ENCODE measurements at places on chromosomes 7 and 10.

DNA sequence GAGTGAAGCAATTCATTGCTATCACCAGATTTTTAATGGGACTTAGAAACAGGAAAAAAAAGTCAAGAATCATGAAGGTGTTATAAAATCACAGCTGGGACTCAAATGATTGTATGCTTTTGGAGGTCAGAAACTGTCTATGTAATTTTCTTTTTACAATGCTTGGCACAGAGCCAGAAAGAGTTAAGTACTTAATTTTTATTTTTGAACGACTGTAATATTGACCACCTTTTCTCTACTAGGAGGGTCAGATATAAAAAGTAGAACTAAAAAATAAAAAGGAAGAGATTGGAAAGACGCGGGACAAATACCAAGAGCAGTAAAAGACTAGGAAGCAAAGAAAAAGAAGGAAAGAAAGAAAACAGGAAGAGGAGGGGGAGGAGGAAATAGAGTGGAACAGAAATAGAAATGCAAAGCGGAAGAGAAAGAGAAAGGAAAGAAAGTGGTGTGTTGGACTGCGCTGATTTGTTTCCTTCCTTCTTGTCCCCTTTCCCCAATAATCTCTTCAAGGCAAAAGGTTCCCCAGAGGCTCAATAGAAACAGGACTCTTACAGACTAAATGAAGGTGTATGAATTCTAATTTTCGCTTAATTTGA is 23.2 kb upstream of the C1GALT1 start:
- no peak for DNase-seq

DNA sequence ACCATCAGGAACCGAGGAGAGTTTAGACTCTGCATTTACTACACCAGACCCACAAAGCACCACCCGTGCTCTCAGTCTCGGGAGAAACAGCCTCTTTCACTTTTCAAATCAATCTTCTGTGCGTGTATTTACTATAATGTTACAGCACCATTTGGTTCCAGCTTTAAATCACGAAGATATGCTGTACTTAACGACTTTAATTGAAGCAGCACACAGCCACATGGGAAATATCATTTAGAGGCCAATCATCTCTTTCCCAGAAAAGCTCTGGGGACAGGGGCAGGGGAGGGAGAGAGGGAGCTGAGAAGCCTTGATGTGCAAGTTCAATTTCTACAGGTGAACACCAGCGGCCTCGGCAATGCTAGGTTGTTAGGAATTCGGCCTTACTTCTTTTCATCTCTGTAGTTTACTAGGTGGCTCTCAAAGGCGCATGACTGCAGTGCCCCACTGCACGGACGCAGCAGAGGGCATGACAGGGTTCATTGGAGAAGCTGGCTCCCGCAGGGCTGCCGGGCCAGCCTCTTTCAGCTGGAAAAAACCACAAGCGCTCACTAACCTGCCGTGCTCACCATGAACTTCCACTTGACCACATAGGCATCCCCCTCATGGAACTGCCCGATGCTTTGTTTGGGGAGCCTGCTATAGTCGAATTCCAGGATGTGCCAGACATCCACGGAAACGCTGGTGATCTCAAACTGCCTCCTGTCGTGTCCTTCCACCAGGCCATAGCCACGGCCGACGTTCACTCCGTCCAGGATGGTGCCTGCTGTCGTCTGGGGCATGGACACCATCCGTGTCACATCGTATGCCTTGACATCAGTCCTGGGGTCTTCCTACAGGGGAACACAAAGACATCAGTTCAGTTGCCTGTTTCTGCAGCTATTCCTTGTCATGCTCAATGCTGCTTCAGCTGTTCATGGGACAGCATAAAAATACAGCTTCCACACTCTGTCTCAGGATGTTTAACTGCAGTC is 154.5 kb downstream of the SVIL start:
- no peak for DNase-seq

DNA sequence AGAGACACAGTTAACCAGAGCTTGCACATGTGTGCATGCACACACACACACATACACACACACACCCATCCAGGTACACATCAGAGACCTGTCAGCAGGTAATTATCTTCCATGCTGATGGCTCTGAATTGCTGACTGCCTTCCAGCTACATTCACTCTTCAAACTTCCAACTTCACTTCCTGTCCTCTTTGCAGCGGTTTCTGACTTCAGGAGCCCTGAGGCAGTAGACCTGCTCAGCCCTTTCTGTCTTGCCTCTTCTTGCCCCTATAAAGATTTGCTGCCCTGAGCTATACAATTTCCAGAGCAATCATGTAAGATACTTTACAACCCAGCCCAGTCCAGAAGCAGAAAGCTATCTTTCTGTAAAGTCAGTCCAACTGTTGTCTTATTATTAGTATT is 310.2 kb downstream of the FGFR2 start:
- DNase-seq = no peak

- DNase-seq = no peak
Measured at GRCh38 chr7:94042381-94042780, 38.2 kb upstream of the BET1 start.

- no peak for DNase-seq
Measured at GRCh38 chr10:44981172-44982113, 2.8 kb upstream of the DEPP1 start.

GRCh38 chr10:6499974-6500373 is 80.1 kb downstream of the PRKCQ start:
- no peak for DNase-seq

- DNase-seq = no peak
Measured at GRCh38 chr7:41169317-41169716, 533.6 kb downstream of the INHBA start.

GRCh38 chr10:100008142-100008522 is 1.6 kb downstream of the DNMBP start:
- DNase-seq = no peak

DNA sequence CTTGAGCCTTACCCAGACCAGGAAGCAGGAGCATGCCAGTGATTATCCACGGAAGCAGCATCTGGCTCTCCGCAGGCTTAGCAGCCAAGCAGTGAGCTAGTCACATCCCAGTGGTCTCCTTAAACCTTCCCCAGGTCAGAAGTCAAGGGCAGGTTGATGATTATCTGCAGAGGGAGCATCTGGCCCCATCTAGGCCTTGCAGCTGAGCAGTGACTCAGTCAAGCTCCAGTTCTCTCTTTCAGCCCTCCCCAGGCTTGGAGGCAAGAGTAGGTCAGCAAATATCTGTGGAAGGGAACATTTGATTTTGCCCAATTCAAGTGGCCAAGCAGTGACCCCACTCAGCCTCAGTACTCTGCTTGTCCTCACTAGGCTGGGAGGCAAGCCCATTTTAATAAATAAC is 61.6 kb downstream of the ANKRD7 start:
- DNase-seq = no peak

GRCh38 chr10:126496771-126497545 is 108.7 kb upstream of the ADAM12 start:
- no peak for DNase-seq

DNA sequence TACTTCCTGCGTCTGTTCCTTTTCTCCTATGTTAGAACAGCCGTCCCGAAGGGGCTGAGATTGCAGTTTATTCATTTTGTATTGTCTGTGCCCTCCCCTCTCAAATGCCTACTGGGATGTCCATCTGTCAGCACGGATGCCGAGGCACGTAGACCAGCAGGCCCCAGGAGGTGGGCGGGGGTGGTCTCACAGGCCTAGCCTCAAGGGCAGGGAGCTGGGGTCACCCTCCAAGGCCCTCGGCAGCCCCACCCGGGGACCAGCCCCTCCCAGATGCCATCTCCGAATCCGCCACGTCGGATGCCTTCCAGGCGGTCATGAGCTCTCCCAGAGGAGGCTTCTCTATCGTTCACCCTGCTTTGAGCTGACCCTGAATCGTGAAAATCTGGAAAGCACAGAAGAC is 59.7 kb downstream of the ELFN1 start:
- DNase-seq = no peak

DNA sequence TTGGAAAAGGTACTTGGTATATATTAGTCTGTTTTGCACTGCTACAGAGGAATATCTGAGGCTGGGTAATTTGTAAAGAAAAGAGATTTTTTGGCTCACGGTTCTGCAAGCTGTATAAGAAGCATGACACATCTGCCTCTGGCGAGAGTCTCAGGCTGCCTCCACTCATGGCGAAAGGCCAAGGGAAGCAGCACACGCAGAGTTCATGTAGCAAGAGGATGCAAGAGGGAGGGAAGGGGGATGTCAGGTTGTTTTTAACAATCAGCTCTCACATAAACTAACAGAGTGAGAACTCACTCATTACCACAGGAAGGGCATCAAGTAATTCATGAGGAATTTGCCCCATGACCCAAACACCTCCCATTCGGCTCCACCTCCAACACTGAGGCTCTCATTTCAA is 484.8 kb upstream of the DPP6 start:
- no peak for DNase-seq

DNA sequence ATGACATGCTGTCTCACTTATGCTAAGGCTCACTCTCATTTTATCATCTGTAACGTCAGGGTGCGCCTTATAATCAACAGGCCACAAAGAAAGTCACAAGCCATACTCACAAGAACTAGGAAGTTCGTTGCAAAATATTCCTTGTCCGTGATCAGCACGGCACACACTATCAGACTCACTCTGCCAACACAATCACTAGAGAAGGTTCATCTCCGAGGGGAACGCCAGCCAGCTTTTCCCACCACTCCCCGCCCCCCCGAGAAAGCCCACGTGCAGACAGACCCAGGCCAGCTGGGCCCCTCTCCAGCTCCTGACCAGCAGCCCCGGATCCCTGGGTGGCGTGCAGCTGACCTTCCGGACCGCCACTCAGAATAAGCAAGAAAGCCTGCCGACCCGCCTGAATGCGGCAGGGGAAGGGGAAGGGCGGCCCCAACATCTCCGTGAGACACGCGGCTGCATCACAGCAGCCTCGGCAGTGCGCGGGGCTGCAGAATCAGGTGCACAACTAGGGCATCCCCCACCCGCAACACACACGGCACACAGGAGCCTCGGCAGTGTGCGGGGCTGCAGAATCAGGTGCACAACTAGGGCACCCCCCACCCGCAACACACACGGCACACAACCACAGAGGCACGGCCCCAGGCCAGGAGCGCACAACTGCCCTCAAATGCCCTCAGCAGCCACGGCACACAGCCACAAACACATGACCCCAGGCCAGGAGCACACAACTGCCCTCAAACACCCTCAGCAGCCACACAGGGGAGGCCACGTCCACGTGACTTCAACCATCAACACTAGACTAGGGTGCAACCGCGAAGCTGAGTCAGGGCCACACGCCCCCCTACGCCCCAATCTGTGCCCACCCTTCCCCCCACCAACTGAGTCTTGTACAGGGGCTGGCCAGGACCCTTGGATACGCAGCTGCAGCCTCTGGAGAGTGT is 2.5 kb upstream of the GPR146 start:
- no peak for DNase-seq

GRCh38 chr10:34131152-34131551 is 683.9 kb downstream of the PARD3 start:
- no peak for DNase-seq

- DNase-seq = no peak
Measured at GRCh38 chr7:126791306-126791705, 461.4 kb downstream of the GRM8 start.

- no peak for DNase-seq
Measured at GRCh38 chr7:94367949-94368348, 26.7 kb upstream of the COL1A2 start.

GRCh38 chr7:156031679-156032478 is 219.6 kb upstream of the SHH start:
- no peak for DNase-seq

- no peak for DNase-seq
Measured at GRCh38 chr10:102424145-102424544, 3.5 kb downstream of the FBXL15 start.

- no peak for DNase-seq
Measured at GRCh38 chr7:597348-598178, 77.9 kb upstream of the PDGFA start.

- DNase-seq = no peak
Measured at GRCh38 chr7:99094401-99094800, 49.5 kb downstream of the SMURF1 start.

DNA sequence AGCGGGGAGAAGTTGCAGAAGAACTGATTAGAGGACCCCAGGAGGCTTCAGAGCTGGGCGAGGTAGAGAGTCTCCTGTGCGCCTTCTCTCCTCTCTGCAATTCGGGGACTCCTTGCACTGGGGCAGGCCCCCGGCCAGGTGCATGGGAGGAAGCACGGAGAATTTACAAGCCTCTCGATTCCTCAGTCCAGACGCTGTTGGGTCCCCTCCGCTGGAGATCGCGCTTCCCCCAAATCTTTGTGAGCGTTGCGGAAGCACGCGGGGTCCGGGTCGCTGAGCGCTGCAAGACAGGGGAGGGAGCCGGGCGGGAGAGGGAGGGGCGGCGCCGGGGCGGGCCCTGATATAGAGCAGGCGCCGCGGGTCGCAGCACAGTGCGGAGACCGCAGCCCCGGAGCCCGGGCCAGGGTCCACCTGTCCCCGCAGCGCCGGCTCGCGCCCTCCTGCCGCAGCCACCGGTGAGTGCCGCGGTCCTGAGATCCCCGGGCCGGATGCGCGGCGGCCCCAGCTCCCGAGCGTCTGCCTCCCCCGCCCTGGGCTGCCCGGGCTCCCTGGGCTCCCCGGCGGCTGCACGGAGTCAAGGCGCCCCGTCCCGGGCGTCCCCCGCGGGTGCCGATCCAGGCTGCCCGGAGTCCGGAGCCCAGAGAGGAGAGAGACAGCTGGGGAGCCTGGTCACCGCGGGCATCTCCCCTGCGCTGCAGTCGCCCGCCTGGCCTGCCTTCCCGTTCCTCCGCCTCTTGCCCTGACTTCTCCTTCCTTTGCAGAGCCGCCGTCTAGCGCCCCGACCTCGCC is at the start of gene PLAU:
TSS of gene PLAU (plus strand) at position 369 of the 789 bp plus-strand sequence. CDS start 424 bp downstream, outside the sequence.
- DNase-seq = no peak

GRCh38 chr7:99767662-99768061 is 16.3 kb downstream of the CYP3A4 start:
- DNase-seq = no peak

DNA sequence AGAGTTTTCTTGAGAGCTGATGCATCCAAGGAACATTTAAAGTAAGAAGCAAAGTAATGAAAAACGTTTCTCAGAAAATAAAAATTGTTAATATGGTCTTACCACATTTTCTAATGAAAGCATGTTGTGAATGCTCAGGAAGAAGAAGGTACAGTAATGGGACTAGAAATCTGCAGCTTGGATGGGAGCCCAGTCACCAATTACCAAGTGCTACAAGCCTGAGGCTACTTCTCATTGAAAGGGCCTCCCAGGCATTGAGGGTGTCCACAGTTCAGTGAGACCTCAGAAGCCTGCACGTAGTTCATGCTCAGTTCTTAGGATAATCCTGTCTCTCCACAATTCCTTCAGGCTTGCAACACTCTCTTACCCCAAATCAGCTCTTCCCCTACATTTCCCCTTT is 17.6 kb downstream of the PTN start:
- DNase-seq = no peak

GRCh38 chr7:73920406-73921134 is 59.6 kb downstream of the TMEM270 start:
- no peak for DNase-seq

GRCh38 chr7:148712678-148713329 is 14.1 kb downstream of the CUL1 start:
- DNase-seq = no peak

DNA sequence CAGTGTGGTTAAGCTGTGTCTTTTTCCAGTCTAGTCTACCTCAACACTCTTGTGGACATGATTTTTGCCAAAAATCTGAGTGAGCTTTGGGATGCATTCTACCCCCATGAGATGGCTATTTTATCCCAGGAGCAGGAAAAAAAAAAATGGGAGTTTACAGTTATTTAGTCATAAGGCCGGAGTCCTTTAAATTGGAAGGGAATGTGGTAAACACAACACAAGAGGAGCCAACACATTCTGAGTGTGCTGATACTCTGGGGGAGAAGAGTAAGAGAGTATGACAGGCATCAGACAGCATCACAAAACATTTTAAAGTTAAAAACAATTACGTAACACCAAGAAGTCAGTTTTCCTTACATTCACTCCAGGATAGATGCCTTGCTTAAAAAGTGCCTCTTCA is 46.1 kb downstream of the C1GALT1 start:
- no peak for DNase-seq

- DNase-seq = no peak
Measured at GRCh38 chr10:36224431-36224985, 582.4 kb upstream of the FZD8 start.
